Effector CD8-positive, alpha-beta T cell (primary cell): ENCODE measurements at places on chromosomes 4 and X.

GRCh38 chrX:460823-461640, 74.3 kb upstream of the PPP2R3B start:
- DNase-seq, result no peak

DNA sequence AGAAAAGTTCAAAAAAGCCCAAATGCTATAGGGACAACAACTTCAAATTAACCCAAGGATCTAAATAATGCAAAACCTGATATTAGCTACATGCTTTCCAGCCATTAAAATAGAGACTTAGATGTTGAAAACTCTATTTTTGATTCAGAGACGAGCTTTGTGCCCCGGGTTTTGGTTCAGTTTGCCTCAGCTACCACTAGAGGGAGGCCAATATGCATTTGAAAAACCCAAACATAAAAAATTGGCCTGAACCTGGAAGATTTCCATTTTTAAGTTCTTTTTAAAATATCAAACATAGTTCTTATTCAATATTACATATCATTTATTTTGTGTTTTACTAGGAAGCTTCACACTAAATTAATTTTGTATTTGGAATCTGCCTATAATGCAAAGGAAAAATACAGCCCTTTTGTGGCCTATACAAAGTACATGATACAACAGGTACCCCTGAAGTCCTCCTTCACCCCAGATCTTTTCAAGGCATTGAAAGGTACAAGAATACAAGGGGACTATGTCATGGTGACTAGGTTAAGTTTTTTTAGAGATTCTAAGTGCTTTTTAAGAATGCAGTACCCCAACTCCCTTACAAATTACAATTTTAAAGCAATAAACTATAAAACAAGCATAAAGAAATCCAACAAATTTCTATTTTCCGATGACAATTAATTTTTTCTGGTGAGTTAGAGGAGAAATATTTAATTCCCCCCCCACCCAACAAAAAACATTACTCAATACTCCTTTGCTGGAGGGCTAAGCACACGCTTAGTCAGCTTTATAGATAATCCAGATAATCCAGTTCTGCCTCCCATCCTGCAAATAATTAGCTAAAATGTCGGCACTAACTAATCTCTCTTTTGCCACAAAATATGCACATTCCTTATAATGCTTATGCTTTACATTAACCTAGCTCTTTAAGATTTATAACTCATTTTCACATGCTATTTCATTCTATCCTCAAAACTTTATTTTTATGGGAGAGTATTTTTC, 97.7 kb upstream of the PTPN13 start:
- DNase-seq, result no peak

- no peak for DNase-seq
Observed at GRCh38 chr4:109764376-109764775, 34.5 kb upstream of the PLA2G12A start.

GRCh38 chr4:44447563-44448504, 775 bp downstream of the KCTD8 start:
- no peak for DNase-seq

GRCh38 chrX:153954558-153955227, 10.2 kb upstream of the RENBP start:
- DNase-seq, result no peak

GRCh38 chr4:77073106-77073809, 2.5 kb downstream of the CCNI start:
- no peak for DNase-seq

- DNase-seq, result no peak
Observed at GRCh38 chr4:139275281-139275735, 4.7 kb downstream of the MGARP start.

GRCh38 chrX:30278365-30278764, 30.8 kb downstream of the NR0B1 start:
- DNase-seq, result no peak

DNA sequence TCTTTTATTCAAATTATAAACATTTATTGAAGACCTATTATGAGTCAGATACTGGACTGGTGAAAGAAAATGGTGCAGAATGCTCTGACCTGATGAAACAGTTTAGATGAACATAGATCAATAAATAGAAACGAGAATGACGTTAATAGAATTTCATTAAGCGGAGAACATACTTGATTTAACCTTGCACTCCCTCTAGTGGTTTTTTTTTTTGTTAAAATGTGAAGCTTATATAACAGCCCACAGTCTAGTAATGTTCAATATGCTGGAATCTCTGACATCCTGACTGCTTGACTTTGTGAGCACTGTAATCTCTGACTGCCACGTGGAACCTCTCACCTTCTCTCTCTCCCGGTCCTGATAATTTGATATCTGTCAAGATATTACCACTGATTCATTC, 32.3 kb downstream of the HDAC8 start:
- DNase-seq, result no peak

GRCh38 chrX:6718766-6719165, 183.8 kb upstream of the VCX3A start:
- DNase-seq, result no peak

DNA sequence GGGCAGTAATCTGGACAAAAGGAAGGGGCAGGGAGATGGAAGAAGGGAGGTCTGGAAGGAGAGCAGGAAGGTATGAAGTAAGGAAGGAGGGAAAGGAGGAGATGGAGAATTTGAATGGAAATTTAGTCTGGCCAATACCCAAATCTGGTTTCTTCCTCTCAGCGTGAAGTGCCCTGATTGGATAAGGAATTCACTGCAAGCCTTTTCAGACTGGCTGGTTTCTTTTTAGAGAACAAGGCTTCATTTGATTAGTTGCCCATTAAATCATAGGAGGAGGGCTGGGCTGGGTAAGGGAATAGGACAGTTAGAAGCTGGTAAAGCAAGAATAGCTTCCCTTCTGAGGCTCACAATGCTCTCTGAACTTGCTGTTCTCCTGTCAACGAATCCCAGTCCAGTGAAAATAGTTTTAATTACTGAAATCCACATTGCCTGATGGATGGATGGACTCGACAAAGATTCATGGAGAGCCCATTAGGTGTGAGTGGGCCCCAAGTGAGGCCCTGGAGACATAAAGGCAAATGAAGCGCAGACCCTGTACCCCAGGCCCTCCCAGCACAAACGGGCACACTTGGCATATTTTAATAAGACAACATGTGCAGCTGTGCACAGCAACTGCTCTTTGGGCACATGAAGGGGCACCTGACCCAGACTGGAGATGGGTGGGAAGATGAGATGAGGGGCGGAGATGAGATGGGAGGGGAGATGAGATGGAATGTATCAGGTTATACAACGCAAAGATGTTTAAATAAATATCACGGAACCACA, 347.1 kb upstream of the GATB start:
- DNase-seq, result no peak

DNA sequence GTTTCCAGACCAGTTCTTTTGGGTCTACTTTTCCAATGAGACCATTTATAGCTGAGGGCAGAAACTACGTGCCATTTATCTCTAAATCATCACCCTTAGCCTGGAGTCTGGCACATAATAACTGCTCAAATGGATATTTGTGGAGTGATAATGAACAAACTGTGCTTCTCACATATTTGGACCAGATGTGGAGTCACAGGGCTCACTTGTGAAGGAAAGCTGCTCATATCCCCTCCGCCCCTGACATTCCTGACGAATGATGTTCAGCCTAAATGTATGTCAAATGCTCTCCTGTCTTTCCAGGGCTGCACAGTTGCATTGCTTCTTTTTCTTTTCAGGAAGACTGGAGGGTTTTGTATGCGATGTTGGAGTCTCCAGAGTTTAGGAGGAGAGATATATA, 110.1 kb downstream of the GBA3 start:
- no peak for DNase-seq

DNA sequence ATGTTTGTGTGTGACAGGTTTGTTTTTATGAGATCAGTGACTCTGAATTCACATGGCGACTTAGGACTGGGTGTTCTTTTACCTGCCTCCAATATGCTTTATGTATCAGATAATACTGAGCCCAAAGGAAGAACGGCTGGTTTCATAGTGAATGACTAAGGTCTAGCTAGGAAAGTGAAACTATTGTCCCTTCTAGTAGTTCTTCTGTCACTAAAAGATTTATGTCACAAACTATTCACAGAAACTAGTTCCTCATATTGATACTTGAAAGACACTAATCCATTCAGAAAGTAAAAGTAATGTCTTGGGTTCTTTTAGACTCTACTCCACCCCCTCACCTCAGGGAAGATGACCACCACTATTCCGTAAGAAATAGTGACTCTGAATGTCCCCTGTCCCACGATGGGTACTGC, 81.7 kb downstream of the EGF start:
- DNase-seq, result no peak

DNA sequence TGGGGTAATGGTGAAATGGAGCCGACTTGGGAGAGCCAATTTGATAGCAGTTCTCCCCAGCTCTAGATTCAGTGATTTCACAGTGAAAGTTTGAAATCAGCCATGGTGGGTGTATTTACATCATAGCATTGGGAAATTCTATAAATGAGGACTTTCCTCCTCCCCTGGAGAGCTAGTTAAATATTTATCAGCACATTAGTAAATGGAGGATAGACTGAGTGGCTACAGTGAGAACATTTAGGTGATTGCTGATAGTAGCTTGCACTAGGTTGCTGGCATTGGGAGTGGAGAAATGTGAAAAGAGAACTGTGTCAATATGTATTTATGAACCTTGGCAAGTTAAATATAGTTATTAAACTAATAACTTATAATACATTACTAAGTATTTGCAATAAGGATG, 347.3 kb downstream of the CCSER1 start:
- no peak for DNase-seq

- no peak for DNase-seq
Observed at GRCh38 chrX:130196466-130196865, 24.7 kb downstream of the RAB33A start.

GRCh38 chrX:85109235-85109634, 105.6 kb downstream of the APOOL start:
- no peak for DNase-seq

GRCh38 chr4:82785611-82786400, 12.8 kb downstream of the SCD5 start:
- no peak for DNase-seq

DNA sequence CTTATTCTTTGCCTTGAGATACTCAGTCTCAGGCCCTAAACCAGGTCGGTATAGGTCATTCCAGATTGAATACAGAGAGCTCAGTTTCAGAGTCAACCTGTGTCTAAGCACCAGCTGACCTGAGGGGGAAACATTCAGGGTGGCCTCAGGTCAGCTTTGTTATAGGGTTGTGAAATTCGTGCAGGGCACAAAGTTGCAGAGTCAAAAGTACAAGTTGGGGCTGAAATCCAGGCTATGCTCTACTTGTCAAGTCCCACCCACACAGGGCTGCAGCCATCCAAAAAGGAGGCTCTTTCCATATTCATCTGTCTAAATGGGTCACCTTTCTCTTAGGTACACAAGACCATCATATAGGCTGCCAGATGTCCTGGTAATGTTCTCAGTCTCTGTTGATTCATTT, 89.7 kb downstream of the ITIH6 start:
- no peak for DNase-seq

GRCh38 chr4:8665406-8666360, 73.1 kb downstream of the CPZ start:
- no peak for DNase-seq

GRCh38 chr4:77821775-77822174, 2.6 kb upstream of the CNOT6L start:
- peak; percentile 4 for DNase-seq

GRCh38 chr4:37648084-37648817, 37.9 kb downstream of the RELL1 start:
- DNase-seq, result no peak

- no peak for DNase-seq
Observed at GRCh38 chr4:168383510-168383909, 65.0 kb upstream of the DDX60 start.

DNA sequence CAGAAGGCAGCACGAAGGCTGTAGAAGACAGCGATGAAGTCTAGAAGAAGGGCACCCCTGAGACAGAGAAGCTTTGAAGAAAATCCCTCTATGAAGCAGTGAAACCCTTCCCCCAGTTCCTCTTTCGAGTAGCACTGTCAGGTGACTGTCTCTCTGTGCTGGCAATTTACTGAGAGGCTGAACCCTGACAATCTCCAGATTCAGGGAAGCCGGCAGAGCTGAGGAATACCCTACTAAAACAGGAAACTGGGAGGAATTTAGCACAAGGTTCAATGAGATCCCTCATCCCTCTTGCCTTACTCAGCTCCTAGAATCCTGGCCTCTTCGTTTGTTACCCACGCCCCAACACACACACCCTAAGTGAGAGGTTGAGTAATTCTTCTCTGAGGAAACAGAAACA, 239.7 kb upstream of the NOCT start:
- no peak for DNase-seq

DNA sequence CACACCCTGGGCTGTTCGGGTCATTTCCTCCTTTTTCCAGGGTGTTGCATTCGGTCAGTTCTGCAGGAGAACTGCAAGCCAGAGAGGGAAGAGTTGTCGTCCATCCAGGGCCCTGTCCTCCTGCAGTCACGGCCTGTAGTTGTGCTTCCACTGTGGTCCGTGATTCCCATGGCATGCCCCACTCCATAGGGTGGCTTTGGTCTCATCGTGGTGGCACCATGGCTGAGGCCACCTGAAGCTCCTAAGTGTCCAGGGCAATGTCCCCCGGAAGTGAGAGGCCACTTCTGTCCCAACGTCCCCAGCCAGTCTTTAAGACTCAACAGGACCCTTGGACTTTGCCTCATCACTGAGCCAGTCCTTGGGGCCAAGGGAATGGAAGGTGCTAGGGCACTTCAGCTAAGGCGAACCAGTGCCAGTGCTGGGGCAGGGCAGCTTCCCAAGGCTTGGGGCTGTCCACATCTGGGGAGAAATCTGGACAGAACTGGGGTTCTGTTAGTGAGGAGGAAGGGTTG, 83.7 kb downstream of the HTRA3 start:
- no peak for DNase-seq

DNA sequence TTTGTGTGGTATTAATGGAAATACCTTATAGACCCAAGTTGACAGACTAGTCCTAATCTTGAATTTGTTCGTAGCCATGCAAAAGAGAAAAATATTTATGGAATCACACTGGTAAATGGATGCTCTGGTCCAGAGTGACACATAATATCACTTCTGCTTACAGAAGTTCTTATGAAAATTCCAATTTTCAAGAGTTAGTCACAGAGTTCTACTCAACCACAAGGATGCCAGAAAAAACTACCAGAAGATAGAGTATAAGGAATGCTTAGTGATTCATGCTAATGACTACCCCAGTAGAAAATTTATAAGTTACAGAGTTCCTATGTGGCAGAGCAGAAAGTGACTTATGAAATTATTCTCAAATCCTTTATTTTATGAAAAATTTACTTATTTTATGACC, 1384.8 kb downstream of the FAM133A start:
- DNase-seq, result no peak
